ENCODE measurements at places on chromosomes 3 and 15. TPM values are rescaled to one million over a fixed set of nuclear protein-coding genes. Genes with fewer than 3 reads are reported as not detected.

Gene CCR8
- not detected for total RNA-seq

Gene RHOA
- 266 TPM for total RNA-seq

Gene COL6A5
- total RNA-seq, result not detected

Gene HTR3E
- not detected for total RNA-seq

Gene NMNAT3
- 15.0 TPM for total RNA-seq

Gene GABRG3
- total RNA-seq, result not detected

Gene PLA2G4E
- total RNA-seq, result not detected

All from left ventricle myocardium superior (tissue), 1 donor.